COR-L47 (cell line): ENCODE measurements at places on chromosomes 12 and 14.

DNA sequence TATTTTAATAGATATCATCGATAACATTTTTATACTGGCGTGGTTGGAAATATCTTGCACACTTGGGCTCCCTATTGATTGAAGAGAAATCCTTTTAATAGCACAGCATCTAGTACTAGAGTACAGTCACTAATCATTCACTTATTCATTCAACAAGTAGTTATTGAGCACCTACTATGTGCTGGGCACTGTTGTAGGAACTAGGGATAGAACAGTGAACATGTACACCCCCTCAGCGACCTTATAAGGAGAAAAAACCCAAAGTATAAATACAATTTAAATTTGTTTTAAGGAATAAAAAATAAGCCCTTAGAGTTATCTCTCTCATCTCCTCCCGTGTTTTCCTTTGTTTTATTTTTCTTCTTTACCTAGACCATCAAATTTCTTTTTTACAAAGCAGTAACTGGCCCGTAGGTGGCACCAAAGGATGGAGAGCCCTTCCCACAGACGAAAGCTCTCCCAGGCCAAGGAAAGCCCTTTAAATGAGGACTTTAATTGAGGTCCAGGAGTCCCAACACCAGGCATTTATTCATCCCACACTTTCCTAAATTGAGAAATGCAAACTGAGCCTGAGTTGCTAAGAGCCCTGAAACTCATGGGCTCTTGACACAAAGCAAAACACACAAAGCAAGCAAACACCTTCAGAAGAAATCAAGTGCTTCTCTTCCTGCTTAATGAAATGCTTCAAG, 29.0 kb downstream of the PEBP1 start:
- no peak for DNase-seq

DNA sequence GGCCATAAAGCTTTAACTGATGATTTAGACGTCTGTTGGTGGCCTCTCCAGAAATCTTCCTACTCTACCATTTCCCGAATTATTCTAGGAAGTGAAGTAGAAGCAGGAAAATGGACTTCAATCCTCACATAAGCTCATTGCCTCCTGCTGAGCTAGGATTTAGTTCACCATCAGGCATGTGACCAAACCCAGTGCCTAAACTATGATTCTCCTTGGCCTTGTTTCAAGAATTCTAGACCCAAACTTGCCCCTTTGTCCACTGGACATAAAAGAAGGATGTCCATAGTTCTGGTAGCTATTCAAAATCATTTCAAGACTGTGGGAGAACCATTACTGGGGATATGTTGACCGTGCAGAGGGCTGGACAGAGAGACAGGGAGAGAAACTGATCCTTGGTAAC, 105.8 kb downstream of the C12orf50 start:
- no peak for DNase-seq

DNA sequence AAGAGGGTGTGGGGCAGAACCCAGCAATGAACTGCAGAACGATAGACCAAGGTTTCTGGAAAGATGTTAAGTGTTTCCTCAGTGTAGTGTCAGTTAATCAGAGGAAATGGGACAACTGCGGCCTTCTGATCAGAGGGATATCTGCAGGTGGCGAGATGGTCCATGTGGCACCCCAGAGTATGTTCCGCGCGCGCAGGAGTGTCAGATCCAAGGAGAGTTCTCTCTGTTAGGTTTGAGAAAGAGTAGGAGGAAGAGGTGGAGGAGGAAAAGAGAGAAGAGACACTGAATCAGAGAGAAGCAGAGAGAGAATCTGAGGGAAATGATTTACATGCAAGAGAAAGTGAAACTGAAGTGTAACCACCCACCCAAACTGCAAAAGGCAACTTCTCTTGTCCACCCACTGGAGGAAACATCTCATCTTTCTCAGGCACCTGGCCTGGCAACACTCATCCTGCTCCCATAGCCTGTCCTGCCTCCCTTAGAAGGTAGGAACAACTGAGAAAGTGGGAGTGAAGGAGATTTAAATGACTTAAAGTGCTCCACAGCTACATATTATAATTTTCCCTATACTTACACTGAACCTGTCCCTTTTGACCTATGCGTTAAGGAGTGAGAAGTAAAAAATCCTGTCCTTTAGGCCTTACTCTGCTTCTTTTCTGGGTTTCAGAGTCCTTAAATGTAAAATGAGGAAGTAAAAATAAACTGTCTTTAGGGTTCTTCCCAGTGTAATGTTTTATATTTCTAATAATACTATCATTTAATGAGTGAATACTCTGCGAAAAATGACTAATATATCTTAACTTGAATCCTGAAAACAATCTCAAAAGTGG, 6.8 kb upstream of the TESPA1 start:
- no peak for DNase-seq

DNA sequence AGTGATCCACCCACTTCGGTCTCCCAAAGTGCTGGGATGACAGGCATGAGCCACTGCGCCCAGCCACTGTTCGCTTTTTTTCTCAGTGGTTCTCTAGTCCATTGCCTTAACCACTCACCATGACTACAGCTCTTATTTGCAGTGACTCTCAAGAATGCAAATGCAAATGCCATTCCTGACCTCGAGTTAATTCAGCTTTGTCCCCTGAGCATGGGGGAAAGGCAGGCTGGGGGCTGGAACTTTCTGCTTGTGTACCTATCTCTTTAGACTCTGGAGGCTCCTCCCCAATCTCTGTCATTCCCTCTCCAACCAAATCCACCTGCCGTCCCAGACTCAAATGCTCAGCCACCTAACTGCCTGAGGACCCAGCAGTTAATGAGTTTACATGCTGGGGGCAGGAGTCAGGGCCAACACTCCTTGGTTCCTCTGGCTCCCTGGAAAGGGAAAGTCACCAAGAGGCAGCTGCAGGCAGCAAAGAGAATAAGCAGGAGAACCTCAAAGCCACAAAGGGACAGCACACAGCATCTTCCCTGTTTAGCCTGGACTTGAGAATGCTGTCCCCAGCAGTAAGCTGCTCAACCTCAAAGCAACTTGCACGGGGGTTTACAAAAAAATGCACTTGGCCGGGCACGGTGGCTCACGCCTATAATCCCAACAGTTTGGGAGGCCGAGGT, 5.3 kb upstream of the HNF1A start:
- no peak for DNase-seq

GRCh38 chr12:114623737-114624136, 60.2 kb downstream of the TBX3 start:
- DNase-seq: no peak
